Fibroblast of skin of left quadriceps (primary cell): ENCODE measurements at places on chromosomes 4 and X.

DNA sequence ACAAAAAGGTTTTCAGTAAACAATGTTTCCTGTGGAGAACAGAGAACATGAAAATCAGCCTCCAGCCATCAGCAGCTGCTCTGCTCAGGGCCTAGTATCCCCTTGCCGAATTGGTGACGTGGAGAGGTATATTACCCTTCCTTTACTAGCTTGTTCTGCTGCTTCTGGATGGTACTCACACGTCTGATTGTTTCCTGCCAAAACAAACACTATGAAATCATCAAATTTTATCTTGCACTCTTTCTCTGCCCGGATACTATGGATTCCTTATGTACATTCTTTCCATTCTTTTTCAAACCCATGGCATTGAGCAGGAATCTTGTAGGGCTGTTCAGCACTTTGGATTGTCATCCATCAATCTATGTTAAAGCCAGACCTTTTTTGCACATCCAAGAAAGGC is 18.8 kb upstream of the METAP1 start:
- peak; percentile 34 for DNase-seq

DNA sequence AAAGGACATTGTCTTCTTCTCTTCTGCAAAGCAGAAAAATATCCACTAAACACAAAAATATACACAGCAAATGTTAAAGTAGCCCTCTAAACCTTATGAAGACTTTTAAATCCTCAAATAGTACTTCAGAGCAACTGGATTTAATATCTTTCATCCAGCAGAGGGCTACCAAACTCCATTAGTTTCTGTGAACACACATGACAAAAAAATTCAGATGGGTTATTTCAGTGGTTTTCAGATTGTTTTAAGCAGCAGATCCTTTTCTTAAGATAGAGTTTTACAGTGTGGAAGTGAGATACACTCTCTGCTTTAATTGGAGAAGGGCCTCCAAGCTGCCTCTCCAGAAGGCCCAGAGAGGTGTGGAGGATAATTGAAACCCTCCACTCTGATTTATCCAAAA is 56.7 kb downstream of the ANK2 start:
- peak; percentile 40 for DNase-seq

GRCh38 chr4:184902550-184902949 is 76.8 kb upstream of the ACSL1 start:
- no peak for DNase-seq

DNA sequence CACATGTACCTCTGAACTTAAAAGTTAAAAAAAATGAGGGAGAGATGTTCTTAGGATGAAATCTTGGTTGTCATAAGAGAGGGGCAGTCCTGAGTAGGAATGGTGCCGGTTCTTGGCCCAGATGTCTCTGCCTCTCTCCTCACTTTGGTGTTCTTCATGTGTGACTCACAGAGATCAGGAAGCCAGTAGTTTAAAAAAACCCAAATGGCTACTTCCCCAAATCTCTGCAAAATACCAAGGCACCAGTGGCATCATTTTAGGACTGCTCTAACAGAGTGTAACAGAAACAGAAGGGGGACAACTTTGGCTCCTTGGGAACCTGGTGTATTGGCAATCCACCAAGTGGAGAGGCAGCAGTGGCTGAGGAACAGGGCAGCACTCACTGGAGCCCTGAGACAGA is 116.8 kb downstream of the SCD5 start:
- no peak for DNase-seq

- no peak for DNase-seq
Measured at GRCh38 chr4:112144546-112145325, 518 bp upstream of the FAM241A start.

DNA sequence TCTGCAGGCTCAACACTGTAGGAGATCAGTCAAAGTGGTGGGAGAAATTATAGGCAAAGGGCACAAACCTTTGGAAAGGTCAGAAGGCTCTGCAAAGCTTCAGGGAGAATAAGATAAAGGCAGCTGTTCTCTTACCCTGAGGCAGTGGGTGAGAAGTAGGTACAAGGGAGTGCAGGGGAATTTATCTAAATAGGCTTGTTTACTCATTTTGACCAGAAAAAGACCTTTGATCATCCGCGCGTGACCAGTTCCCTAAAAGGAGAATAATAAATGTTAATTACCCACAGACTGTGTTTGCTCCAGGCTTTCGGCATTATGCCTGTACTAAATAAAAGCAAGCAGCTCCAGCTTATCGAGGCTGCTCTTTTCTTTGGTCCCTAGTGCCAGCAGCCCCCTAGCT is 9.3 kb downstream of the FGFBP2 start:
- DNase-seq, result no peak

DNA sequence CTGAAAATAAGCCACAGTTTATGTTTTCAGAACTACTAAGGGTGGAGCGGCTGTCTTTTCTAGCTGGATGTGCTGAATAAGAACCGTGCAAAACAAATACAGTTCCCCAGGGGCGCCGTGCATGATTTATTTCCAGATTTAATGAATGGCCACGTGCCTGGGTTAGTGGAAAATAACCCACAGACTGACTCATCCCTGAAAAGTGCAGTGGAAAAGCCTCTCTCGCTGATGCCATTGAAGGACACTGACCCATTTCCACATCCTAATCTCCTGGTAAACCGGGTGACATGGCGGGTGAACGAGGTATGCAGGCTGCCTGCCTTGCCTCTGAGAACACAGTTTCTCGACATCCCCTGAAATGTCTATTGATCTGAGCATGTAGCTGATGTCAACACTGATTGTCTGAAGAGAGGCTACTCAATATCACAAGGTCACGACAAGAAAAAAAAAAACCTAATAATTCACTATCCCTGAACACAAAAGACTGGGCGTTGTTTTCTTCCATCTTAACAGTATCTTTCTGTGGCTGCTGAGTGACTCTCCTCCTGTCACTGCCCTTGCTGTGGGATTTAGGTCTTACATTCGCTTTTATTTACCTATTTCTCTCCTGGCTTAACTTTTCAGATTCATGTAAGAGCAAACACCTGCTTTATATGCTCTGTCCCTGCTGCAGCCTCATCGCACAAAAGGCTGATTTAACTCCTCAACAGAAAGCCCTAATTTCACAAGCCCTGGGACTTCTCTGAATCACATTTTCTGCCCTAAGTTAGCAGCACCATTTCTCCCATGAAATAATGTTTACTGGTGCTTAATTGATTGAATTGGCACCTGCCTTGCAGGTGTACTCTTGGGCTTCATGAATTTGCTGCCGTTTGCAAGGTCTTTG is 76.9 kb upstream of the SCOC start:
- DNase-seq, result peak; percentile 82

DNA sequence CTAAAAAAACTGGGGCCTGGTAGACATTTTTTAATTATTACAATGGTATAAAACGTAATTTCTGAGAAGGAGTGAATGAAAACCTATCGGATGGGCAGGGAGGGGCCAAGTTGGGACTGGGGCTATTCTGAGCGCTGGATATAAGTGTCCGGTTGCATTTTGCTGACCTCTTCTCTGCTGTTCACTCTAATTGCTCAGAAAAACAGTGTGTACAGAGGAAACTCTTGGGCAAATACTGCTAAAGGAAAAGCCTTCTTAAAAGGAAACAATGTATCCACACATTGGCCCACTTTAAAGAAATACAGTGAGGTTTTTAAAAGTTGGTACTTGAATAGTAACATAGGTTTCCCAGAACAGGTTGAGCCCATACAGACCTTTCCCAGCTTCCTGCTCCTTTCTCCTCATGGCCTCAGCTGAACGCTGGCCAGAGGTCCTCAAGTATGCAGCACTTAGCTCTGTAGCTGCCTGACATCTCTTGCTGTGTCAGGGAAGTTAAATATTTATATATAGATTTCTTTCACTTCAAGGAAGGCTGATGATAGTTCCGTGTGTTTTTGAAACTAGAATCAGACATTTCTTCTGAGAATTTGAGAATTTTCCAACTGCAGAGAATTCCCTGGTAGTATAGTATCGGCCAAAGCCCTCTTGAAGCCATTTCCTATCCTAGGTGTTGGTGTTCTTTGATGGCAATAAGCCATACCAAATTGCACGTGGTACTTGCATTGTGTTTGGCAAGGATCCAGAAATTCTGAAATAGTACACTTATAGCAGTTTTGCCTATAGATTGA is 97.1 kb upstream of the SLC4A4 start:
- DNase-seq, result no peak

DNA sequence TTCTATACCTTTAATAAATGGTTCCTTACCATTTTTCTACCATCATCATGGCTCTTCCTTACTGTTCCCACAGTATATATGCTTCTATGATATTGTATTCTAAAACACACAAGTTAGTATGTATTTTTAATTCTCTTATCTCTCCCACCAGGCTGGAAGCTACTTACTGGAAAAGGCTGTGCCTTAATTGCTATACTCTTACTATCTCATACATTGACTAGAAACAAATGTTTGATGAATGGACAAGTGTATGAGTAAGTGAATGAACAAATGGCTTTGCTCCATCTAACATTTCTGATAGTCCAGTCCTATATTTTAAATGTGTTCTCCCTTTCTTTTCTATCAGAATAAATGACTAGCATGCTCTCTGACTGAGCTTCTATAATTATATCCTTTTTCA is 320.8 kb upstream of the RASGEF1B start:
- DNase-seq, result no peak

DNA sequence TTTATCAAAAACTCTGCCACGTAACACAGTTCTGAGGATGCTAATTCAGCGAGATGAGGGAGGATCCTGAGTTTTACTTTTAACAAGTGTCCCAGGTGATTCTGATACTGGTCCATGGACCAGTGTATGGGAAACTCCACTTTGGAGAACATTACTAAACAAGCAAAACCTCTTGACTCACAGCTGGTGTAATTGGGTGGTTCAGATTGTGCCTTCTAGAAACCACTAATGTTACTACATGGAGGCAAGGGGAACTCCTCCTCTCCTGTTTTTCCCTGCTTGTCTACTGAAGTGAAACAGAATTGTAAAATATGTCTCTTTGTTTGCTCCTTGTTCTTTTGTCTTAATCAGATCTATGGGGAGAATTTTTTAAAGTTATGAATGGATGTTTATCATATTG is 62.6 kb downstream of the FRAS1 start:
- no peak for DNase-seq

DNA sequence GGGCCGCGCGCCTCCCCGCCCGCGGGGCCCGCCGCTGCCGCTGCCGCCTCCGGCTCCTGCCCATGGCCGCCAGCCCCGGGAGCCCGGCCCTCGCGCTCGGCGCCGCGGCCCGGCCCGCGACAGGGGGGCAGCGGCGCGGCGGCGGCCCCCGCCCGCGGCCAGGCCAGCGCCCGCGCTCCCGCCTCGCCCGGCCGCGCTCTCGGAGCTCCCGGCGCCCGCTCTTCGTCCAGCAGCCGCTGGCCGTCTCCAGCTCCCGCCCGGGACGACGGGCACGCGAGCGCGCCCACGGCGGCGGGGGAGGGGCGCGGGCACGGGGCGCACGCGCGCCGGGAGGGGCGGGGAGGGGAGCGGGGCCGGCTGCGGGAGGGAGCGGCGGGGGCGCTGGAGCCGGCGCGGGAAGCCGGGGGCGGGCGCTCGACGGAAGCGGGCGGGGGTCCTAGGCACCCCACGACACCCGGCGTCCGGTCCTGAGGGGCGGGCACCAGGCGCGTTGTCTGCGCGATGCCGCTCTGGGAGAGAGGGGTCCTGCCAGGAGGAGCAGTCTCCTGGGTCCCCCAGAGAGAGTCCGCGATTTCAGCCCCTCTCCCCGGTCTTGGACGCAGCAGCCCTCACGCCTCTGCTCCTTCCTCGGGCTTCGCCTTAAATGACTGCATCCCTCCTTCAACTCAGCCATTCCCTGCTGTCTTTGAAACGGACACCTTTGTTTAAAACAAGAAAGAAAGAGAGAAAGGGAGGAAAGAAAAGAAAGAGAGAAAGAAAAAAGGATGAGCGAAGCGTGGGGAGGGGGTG is 490 bp upstream of the PDZD4 start:
- no peak for DNase-seq

- no peak for DNase-seq
Measured at GRCh38 chrX:27078371-27078770, 384.8 kb downstream of the PPP4R3C start.

DNA sequence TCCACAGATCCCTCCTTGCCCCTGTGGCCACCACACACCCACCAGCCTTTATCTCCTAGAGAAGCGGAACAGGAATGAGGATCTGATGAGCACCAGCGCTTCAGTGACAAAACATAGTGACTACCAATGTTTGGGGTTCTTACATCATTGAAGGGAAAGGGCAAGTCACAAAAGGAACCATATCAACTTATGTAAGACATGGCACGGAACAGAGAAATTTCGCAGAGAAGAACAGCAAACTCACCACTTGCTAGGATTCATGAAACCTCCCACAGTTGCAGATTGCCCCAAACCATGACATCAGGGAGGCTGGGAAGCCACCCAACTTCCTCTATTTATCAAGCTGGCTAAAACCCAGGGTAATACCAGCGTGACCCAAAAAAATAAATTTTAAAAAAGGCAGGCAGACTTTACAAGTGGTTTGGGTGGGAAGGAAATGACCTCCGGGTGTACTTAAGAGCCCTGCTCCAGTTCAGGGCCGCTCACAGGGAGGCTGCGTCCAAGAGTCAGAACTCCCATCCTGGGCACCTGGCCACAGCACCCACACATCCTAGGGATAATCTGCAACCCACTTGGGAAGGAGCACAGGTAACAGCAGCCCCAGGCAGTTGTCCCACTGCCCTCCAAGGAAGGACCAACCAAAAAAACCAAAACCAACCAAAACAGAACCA is 36.0 kb downstream of the ADGRG2 start:
- DNase-seq, result no peak

- no peak for DNase-seq
Measured at GRCh38 chrX:133033010-133033409, 63.9 kb downstream of the USP26 start.

DNA sequence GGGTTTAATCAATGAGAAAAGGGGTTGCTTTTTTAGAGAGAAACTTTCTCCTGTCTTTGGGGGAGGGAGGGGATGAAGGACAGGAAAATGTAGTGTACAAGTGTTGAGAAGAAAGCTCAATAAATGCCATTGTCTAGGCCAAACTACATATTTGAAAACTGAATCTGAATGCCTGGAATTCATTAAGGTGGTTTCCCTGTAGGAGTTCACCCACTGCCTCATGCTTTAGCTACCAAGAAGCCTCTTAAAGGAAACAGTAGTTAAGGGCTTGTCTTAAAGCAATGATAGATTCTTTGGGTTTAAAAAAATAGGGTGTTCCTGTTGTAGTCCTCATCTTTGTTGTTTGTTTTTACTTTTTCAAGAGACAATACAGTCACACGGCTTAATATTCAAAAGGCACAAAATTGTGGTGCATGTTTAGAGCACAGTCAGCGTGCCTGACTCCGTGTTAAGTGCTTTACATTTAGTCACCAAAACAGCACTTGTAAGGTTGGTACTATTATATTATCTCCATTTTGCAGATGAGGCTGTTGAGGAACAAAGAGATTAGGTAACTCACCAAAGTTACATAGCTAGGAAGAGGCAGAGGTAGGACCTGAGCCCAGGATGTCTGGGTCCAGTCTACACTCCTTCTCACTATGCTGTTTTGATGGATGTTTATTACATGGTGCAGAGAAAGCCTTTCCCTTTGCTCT is 46.0 kb downstream of the FNIP2 start:
- peak; percentile 46 for DNase-seq

- DNase-seq, result no peak
Measured at GRCh38 chr4:87120411-87121162, 99.8 kb downstream of the KLHL8 start.

DNA sequence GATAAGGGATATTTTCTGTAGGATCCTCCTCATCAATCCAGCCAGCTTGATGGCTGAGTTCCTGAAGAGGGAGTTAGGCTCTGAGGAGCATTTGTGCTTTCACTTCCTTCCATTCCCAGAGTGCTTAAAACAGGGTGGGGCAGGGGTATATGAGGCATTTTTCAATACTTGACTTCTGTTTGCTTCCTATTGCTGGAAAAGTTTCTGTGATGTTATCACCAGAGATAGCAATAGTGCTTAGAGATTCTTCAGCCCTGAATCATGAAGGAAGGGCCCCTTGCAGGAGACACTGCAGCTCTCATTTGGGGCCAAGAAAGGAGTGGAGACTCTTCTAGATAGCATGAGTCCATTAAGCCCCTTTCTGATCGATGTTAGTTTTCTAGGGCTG is 166.7 kb upstream of the RPS6KA3 start:
- no peak for DNase-seq
